ENCODE measurements at places on chromosomes 2 and 18.

GRCh38 chr2:149258531-149258930 lies 71.9 kb upstream of the LYPD6 start:
- no peak for DNase-seq

DNA sequence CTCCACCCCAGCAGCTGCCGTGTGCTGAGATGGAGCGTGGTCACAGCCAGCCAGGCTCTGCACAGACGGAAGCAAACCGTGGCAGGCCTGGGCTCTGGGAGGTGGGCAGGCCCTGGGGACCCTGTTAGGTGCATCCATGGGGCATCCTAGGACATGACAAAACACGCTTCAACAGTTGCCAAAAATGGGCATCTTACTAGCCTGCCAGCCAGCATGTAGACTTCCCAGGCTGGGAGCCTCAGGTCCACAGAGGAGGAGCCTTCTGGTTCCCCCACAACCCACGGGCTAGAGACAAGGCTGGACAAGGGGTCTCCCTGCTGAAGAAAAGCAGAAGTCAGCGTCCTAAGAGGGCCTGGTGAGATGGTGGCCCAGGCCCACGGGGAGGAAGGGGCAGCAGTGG lies 139.5 kb downstream of the HDAC4 start:
- no peak for DNase-seq

DNA sequence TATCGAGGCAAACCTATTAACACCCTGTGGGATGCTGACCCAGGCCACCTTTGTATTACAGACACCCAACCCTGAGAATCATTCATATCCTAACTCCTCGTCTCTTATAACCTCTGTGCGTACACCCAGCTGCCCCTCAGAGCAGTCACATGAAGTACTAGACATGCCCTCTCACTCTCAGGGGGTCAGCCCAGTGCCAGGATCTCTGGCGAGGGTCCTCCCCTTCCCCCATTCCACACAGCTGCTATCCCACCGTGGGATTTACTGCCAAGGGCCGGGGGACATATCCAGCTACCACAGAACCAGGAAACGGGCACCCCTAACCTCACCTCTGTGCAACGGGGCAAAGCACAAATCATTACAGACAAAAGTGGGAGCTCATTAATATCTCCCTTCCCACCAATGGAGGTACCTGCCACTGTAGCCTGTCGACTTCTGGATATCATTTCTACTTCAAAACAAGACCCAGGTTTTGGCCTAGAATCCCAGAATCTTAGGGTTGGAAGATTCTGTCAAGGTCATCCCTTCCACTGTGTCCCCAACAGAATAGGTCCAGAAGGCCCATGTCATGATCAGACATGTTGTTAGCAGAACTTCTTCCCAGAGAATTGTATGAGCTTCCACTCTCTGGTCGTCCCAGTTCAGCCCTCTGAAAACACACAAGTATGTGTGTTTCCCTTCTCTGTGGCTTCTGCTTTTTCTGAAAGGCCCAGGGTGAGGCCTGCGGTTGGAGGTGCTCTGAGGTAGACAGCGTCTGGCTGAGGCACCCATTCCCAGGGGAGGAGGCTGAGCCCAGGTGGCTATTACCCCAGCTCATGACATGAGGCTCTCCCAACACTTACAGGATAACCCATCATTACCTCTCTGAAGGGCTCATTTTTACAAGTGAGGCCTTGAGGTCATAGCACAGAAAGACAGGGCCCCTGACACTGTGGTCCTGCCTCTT lies 1.7 kb downstream of the TMBIM1 start:
- peak; percentile 32 for DNase-seq

DNA sequence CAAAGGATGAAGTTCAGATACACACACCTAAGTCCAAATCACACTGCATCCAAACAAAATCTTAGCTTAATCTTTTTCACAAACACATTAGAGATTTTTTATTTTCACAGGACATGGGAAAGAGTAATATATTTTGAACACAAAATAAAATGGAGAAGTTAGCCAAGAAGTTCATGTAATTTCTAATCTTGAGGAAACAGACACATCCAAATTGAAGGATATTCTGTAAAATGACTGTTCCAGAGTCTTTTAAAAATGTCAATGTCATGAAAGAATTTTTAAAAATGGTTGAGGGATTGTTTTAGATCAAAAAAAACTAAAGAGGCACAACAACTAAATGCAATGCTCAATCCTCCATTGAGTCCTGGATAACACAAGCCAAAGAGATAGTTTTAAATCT lies 12.4 kb upstream of the RAPGEF4 start:
- no peak for DNase-seq

DNA sequence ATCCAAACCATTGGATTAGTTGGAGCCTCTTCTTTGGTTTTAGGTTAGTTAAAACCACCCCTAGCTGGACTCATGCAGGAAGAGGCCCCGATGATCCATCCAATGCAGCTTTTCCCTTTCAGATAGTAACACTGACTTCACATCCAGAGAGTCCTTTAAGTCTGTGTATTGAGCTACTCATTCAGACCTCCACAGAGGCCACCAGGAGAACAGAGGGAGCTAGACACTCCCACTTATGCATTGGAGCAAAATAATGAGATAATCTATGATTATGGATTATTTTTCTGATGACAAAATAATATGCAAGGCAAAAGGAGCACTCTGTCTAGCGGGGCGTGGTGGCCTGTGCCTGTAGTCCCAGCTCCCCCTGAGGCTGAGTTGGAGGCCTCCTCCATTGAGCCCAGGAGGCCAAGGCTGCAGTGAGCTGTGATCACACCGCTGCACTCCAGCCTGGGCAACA lies 1.6 kb upstream of the ROCK2 start:
- DNase-seq: no peak

DNA sequence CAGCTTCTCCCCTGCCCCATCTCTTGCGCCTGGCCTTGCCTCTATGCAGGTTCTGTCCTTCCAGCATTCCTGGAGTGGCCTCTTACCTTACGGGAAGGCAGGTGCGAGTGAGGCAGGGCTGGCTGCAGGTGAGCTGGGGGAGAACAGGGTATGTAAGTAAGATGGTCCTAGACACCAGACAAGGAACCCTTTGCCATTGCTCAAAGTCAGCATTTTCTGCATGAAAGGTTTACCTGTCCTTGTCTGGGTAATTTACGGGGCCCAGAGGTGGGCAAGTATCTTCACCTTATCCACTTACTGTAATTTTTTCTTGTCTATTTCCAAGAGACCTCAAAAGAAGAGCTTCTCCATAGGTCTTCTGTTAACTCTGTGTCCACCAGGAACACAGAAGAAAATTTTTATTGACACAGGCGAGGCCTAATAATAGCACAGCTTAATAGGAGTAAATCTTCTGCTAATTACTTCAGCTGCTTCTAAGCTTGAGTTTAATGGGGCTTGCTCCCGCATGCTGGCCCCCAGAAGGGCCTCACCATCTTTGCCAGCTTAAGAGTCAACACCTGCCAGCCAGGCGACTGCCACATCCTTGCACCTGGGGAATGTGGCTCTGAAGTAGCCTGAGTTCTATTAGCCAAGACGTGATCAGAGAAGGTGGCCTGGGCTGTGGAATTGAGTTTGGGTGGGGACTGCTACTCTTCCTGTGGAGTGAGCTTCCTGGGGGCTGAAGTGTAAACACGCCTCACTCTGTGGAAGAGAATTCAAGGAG lies 27.1 kb downstream of the PCARE start:
- DNase-seq: no peak

DNA sequence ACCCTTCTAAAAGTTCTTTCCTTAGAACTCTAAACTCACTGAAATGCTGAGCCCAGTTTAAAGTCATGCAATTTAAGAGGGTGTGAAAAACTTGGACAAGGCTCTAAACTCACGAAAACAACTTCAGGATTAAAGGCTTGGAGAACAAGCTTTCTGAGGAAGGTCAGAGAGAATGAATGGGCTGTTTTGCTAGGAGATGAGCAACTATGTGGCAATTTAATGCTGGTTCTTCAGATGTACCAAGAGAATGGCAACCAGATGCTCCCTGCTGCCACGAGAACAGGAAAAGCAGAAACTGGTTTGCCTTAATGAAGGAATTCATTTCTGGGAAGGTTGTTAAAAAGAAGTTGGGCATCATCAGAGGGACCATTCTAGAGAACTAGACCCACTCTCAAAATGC lies 77.8 kb upstream of the PMAIP1 start:
- no peak for DNase-seq

DNA sequence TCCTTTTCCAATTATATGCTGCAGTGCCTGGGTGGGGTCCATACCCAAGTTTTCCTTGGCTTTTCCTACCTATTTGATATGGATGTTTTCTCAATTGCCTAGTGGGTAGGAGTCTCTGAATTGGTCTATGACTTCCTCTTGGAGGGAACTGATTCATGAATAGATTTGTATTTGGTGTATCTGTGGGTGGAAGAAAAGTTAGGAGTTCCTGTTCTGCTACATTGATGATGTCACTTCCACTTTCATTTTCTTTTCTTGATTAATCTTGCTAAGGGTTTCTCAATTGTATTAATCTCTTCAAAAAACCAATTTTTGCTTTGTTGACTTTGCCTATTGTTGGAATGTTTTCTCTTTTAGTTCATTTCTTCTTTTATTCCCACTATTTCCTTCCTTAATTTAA lies 37.4 kb upstream of the SLC9A2 start:
- no peak for DNase-seq

GRCh38 chr2:113257516-113258264 lies 21.0 kb downstream of the PAX8 start:
- DNase-seq: no peak

DNA sequence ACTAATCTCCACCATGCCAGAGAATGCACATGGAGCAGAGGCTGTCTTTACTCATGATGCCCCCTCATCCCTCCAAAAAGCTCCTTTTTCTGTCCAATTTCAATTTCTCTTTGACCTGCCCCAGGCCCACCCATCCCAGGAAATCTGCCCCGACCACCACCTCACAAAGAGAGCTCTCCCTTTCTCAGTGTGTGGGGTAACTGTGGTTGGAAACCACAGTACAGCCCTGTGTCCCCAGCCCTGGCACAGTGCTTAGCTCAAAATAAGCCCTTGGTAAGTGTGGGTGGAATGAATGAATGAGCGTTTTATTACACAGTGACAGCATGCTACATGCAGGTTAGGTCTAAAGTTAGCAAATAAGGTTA lies 43.7 kb upstream of the CAB39 start:
- no peak for DNase-seq

GRCh38 chr18:49174478-49174877 lies 223.7 kb upstream of the SMAD7 start:
- DNase-seq: no peak

DNA sequence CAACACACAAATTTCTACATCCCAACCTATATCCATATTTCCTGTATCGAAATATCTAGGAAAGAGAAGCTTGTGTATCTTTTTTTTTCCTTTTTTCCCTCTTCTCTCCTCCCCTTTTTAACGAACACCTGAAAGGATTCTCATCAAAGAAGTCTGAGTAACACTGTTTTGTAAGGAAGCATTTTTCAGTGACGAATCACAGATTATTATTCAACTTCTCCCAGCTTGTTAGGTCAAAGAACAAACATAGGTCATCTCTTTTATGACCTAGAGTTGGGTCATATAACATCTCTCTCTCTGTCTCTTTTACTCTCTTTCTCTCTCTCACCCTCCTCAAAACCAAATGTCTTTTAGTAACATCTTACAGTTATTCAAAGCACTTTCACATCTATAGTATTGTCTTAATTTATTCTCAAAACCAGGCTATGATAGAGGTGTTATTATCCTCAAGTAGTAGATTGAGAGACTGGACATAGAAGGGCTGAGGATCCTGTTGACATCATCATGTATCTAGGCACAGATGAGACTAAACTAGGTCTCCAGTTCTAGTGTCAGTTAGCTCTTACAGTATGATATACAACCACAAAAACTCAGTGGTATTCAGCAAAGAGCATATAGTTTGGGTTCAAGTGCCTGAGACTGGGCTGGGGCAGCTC lies 80.1 kb upstream of the SPOPL start:
- no peak for DNase-seq

DNA sequence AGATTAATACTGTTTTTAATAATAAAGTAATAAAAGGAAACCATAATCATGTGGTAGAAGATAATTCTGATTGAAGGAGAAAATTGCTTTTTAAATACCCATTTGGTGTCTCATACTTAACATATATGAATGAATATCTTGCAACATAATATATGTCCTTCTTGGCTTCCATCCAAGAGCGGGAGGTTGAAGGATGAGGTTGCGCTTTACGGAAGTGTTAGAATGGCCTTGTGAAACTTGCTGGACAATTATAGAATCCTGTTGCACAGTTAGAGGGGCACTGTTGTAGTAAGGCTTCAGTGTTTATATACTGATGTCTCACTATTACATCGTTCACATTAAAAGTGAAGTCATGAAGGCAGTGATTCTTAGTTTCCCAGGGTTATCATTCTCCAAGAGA lies 9.4 kb downstream of the INSIG2 start:
- no peak for DNase-seq

GRCh38 chr2:69017080-69017479 lies 4.1 kb downstream of the ANTXR1 start:
- DNase-seq: no peak

DNA sequence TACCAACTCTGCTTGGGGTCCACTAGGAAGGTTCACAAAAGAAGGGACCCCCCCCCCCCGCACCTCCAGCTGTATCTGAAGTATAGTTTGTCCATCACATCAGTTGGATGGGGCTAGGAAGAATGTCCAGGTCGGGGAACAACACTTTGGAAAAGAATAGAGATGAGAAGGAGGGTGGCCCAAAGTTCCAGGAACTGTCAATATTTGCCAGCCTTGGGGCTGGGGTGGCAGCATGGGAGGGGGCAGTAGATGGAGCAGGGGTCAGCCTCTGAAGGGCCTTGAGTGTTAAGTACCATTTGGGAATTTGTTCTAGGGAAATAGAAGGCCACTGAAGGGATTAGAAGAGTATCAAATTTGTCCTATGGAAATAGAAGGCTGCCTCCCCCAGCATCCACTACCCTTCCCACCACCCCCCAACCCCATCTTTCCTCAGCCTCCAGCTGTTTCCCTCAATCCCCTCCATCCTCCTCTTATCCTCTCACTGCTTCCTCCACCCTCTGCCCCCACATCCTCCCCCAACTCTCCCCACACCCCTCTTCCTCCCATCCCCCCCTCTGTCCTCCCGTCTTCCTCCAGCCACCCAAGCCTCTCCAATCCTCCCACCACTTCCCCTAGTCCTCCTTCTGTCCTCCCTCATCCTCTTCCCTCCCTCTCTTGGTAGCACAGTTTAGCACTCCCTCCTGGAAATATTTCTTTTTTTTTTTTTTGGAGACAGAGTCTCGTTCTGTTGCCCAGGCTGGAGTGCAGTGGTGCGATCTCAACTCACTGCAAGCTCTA lies 2.0 kb upstream of the KIDINS220 start:
- no peak for DNase-seq

DNA sequence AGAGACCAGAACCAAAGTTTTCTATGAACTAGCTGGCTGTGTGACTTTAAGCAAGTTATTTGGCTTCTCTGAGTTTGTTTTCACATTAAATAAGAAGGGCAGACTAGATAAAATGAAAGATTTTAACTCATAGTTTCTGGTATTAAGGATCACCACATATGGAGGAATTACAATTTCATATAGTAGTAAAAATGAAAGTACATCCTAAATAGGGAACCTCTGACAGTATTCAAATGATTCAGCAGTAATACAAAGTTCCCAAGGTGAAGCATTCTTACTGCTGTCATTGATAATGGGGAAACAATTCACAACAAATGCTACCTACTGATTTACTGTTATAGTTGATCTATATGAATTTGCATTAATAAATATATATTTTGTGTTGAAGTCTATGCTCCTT lies 170.3 kb upstream of the VRK2 start:
- DNase-seq: no peak

Measured in activated T-helper 1 cell treated with Interleukin-2 at 50 U/mL for 16 hours (primary cell).